ENCODE measurements at places on chromosomes 5 and 9.

DNA sequence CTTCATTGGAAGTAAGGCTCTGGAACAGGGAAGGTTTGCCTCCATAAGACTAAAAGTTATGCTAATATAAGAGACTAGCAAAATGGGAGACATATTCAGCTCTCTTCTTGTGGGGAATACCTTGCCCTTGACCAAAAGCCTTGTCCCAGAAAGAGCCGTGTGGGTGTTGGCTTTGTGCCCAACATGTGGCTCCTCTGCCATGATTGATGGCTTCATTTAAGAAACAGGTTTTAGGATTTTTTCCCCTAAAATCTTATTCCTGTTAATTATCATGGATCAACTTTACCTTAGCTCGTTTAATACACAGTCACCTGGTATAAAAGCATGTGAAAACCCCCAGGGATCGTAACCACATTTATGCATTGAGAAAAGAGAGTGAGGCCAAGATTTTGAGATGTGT is 38.9 kb downstream of the DOCK8 start:
- no peak for DNase-seq

DNA sequence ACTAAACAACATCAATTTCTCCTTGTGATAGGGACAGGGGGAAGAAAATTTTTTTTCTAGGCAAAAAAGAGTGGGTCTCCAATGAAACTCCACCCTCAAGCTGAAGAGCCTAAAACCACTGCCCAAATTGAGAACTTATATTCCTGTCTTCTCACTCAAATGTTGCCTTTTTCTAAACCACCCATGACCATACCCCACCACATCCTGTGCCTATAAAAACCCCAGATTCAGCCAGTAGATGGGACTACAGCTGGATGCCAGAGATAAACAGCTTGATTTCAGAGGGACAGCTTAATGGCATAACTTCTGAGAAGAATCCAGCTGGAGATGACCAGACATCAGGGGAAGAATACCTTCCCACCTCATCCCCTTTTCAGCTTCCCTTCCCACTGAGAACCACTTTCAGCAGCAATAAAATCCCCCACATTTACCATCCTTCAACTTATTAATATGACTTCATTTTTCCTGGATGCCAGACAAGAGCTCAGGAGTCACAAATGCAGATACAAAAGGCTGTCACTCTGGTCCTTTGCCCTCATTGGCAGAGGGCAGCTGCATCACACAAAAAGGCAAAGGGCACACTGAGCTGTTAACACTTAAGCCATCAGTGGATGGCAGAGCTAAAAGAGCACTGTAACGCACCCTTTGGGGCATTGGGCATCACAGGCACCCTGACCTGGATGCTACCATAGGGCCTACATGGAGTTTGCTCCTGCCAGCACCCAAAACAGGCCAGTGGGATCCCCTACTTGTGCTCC is 972.5 kb upstream of the CTNND2 start:
- no peak for DNase-seq

DNA sequence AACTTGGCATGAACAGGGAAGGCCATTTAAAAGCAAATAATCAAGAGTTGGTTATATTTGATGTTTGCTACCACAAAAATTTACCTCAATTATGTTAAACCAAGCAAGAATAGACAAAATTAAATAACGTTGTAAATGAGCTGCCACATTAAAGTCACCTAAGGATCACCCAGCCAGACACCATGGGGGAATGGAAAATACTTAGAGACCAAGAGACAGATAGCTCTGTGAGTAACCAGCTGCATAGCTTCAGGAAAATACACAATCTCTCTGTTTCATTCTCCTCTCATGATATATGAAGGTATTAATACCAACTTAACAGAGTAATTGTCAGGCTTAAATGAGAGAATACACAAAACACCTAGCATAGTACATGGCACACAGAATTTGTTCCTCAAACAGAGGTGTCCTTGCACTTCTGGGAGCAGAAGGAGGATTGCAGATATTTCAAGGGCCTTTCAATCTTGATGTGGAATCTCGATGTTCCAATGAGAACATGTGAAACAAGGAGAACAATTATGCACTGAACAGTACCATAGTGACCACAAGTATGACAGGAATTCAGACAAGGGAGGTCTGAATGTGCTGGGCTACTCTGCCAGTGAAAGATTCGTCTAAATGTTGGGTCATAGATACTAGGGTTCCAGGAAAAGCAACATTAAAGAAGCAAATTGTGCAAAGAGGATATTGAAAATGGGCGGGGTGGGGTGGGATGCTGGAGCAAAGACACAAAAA is 18.6 kb downstream of the JAKMIP2 start:
- DNase-seq = no peak

- DNase-seq = no peak
Observed at GRCh38 chr5:111144352-111144930, 52.3 kb downstream of the WDR36 start.

DNA sequence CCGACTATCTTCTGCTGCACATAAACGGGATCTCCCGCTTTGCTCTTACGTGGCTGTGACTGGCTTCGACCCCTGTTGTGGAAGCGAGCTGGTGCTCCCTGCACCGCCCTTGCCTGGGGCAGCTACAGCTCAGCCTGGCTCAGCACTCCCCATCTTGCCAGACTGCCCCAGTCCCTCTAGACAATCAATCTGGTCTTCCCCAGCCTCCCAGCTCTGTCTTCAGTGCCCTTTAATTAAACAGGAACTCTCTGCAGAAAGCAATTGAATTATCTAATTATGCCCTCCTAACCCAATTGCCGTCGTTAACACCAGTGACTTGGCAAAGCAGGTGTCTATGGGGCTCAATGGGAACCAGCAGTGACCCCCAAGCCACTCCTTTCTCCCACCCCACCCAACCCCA is 18.9 kb upstream of the NTNG2 start:
- no peak for DNase-seq

DNA sequence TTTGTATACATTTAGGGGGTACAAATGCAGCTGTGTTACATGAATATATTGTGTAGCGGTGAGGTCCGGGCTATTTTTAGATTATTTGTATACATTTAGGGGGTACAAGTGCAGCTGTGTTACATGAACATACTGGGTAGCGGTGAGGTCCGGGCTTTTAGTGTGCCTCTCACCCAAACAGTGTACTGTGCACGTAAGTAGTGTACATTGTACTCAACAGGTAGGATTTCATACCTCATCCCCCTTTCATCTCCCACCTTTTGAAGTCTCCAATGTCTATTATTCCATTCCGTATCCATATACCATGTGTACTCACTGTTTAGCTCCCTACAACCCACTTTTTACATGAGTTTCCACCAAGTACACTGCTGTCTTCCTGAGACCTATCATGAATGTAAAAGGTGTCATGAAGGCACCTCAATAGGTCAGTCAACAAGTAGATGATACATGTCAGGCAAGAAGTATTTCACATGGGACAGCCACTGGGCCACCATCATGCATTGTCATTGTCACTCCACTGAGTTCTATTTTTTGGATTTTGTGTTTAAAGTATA is 27.7 kb downstream of the SKP1 start:
- DNase-seq = no peak

- no peak for DNase-seq
Observed at GRCh38 chr5:160287378-160288051, 24.8 kb downstream of the CCNJL start.

GRCh38 chr5:3225201-3225960 is 370.3 kb upstream of the IRX1 start:
- no peak for DNase-seq

- DNase-seq = no peak
Observed at GRCh38 chr5:79707535-79707934, 17.9 kb downstream of the CMYA5 start.

GRCh38 chr5:159257629-159258283 is 5.3 kb upstream of the UBLCP1 start:
- DNase-seq = no peak

GRCh38 chr5:170885809-170886208 is 24.0 kb downstream of the RANBP17 start:
- no peak for DNase-seq

DNA sequence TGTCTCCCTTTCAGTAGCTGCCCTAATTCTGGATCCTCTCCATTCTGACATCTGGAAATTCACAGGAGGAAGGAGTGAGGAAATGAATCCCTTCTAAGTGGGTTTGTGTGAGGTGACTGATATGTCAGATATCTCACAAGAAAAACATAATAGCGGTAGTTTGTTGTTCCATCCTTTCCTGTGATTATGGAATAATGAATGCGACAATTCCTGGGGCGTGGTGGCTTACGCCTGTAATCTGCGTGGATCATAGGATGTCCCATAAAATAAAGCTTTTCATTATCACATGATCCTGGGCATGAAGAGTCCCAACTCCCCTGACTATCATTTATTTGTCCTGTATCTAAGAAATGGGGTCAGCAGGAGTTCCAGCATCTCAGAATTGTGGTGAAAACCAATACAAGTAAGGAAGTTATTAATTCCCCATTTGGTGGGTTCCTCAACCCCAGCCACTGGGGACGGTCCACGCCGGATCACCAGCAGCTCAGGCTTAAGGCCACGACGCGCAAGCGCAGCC is 375 bp upstream of the C5orf24 start:
- no peak for DNase-seq

DNA sequence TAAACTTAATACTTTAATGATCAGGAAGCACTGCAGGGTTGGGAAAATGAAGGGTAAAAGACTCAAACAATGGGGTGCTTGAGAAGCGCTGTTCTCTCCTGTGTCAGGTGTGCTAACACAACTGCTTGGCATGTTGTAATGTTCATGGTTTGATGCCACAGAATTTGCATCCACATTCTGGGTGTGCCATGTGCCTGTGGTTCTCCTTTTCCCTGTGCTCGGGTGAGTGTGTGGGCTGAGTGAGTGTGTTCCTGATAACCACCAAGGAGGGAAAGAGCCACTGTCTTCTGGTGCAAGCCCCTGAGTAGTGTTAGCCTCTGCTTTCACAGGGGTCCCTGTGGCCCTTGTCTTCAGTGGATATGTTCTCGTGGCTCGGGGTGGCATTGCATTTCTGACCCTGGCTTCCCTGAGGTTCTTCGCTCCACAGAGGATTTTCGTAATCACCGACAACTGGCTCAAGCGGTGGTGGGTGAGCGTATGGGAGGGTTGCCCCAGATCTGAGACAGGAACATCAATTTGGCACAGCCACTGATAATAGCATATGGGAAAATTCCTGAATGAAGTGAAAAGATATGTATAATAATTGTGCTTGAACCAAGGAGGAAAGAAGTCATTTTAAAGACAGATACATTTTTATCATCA is 102.0 kb downstream of the MVB12B start:
- DNase-seq = no peak

DNA sequence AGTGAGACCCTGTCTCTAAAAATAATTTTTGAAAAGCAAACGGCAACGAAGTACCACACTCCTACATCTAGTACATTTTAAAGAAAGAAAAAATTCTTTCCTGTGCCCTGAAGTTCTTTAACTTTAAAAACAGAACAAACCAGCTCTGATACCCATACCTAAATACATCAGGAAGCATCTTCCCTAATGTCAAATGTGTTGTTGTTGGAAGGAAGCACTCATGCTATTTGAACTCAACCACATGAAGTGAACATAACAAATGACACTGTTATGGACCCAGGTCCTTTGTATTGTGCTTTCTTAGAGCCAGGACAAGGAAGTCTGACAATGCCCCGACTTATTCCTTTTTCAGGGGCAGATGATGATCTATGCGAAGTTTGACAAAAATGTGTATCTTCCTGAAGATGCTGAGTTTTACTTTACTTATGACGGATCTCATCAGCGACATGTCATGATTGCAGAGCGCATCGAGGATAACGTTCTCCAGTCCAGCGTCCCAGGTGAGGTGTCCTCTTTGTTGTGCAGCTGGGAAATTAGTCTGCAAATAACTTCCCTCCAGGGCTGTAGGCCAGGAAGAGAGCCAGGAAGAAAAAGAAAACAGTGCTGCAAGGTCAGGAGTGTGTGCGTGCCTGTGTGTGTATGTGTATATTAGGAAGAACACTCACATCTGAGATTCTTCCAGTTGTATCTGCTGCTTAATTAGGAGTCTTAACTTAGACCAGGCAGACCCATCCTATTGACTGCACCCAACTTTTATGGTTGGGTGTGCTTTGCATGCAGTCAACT is 123.7 kb downstream of the ARHGEF28 start:
- DNase-seq = no peak

DNA sequence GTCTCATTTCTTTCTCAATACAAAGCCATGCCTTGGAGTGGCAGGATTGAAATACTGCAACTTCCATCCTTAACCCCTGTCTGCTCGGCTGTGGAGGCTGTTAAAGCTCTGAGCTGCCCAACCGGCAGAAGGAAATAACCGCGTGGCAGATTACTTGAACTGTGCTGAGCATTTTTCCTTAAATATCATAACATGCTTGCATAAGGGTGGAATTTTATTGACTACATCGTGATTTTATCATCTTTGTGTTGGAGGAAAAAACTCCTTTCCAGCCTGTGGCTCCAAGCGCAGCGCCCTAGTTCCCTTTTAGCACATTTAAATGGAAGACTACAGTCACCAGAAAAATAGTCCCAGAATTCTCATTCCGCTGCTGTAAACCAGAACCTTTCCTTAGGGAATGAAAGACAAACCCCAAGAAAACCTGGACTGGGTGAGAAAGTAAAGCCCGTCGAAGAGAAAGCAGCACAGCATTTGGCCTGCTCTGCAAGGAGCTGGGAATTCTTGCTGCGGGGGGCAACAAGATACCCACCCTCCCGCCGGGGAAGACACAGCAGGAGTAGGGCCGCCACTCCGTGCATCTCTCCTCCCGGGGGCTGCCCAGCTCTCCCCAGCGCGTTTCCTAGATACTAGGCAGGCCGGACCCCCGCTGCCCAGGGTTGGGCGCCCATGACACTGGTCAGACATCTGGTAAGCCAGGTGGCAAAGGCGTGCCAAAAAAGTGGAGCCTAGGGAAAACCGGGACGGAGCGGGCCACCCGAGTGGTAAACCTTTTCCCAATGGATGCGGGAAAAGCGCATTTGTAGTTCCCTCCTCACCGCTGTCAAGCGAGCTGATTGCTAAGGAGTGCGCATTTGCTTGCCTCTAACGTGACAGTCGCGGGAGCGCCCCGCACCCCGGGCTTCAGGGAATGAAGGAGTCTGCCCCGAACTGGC is 1.3 kb downstream of the SHC3 start:
- DNase-seq = no peak

GRCh38 chr9:109639674-109640579 is 140.1 kb upstream of the PALM2AKAP2 start:
- no peak for DNase-seq

- DNase-seq = no peak
Observed at GRCh38 chr5:10268100-10268499, 18.0 kb downstream of the CCT5 start.
